Thyroid gland (tissue), 4 donors: ENCODE measurements at places on chromosomes 5 and 9.

DNA sequence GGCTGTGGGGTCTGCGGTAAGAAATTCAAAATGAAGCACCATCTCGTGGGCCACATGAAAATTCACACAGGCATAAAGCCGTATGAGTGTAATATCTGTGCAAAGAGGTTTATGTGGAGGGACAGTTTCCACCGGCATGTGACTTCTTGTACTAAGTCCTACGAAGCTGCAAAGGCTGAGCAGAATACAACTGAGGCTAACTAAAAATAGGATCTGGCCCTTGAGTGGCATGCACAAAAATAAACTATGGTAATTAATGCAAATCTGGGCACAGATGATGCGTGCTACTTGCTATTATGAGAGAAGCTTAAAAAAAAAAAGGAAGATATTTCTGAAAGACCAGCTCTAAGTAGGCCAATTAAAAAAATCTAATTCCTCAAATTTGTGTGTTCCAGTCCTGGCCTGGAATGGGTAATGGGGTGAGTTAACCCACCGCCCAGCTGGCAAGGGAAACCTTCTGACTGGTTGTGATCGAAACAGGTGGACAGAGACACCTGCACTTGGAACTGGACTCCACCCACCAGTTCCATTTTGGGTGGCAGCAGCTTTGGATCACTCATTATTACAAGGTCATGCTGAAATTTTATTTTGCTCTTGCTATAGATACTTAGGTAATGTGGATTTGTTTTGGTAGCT lies 26.6 kb upstream of the ZBTB34 start:
- peaks cover 18% of the 10 kb centered on the region for H3K36me3 ChIP-seq
- H3K4me1 ChIP-seq = peaks cover 19% of the 10 kb centered on the region
- no peak overlapping the region for H3K4me3 ChIP-seq
- no peak overlapping the region for H3K27ac ChIP-seq
- H3K27me3 ChIP-seq = no peaks in the 10 kb centered on the region

DNA sequence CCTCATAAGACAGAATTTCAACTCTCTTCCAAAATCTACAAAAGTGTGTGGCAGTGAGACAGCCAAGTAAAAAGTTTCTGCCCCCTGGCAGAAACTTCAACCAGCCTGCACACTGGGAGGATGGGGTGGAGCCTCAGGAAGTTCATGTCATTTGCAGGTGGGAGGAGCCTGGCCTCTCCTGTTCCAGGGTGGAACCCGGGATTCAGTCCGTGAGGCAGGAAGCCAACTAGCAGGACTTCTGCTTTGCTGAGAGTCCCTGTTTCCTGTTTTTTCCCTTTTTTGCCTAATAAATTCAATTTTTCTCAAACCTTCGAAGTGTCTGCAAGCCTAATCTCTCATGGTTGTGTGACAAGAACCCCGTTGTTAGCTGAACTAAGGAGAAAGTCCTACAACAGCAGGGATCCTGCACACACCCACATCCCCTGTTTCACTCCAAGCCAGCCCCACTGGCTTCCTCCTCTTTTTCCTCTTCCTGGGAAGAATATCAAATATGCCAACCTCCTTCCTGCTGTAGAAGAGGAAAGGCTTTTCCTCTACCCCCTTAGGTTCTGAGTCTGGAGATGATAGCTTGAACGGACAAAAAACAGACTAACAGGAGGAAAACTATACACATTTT lies 69.3 kb downstream of the ALDH7A1 start:
- H3K4me1 ChIP-seq = peaks cover 43% of the 10 kb centered on the region
- no peak overlapping the region for H3K4me3 ChIP-seq
- H3K27ac ChIP-seq = peak overlapping the region; percentile 94

- no peak for DNase-seq
- H3K36me3 ChIP-seq = no peaks in the 10 kb centered on the region
- H3K27me3 ChIP-seq = no peaks in the 10 kb centered on the region
- no peak overlapping the region for H3K27ac ChIP-seq
Measured at GRCh38 chr9:75844321-75844720, 46.2 kb upstream of the PCSK5 start.

DNA sequence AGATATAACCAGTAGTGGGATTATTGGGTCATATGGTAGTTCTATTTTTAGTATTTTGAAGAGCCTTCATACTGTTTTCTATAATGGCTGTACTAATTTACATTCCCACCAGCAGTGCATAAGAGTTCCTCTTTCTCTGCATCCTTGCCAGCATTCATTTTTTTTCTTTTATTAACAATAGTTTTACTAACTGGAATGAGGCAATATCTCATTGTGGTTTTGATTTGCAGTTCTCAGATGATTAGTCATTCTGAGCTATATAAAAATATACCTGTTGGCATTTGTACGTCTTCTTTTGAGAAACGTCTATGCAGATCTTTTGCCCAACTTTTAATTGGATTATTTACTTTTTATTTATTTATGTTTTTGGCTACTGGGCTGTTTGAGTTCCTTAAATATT lies 1579.3 kb upstream of the CDH6 start:
- H3K27ac ChIP-seq = no peak overlapping the region
- no peak for DNase-seq
- no peaks in the 10 kb centered on the region for H3K27me3 ChIP-seq

DNA sequence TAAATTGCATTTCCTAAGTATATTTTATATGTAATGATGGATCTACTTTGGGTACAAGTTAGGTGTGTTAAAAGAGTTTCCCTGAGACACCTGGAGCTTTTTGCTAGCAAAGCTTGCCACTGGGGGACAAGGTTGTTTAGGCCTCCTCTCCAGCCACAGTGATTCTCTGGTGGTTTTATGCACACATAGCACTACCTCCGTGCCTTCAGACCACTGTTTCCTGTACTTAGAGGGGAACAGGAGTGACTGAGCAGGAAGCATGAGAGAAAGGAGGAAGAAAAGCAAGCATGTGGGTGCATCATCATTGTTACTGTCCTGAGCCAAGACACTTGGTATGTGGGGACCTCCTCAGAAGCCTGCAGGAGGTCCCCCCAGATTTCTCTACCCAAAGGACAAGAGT lies 272.1 kb downstream of the RASEF start:
- no peak overlapping the region for H3K4me3 ChIP-seq
- H3K4me1 ChIP-seq = no peaks in the 10 kb centered on the region
- no peaks in the 10 kb centered on the region for H3K27me3 ChIP-seq
- no peak overlapping the region for H3K27ac ChIP-seq

- H3K27me3 ChIP-seq = no peaks in the 10 kb centered on the region
- no peak overlapping the region for H3K4me3 ChIP-seq
- H3K27ac ChIP-seq = no peak overlapping the region
- DNase-seq = no peak
- peaks cover 6% of the 10 kb centered on the region for H3K4me1 ChIP-seq
- H3K36me3 ChIP-seq = no peaks in the 10 kb centered on the region
Measured at GRCh38 chr9:70121818-70122436, 78.3 kb downstream of the MAMDC2 start.

- no peaks in the 10 kb centered on the region for H3K27me3 ChIP-seq
- no peaks in the 10 kb centered on the region for H3K36me3 ChIP-seq
- DNase-seq = peak; percentile 67
- H3K4me1 ChIP-seq = no peaks in the 10 kb centered on the region
- H3K27ac ChIP-seq = no peak overlapping the region
Measured at GRCh38 chr9:109401169-109401989, 80.5 kb upstream of the EPB41L4B start.

- no peak overlapping the region for H3K27ac ChIP-seq
- no peak for DNase-seq
- no peaks in the 10 kb centered on the region for H3K36me3 ChIP-seq
- H3K4me3 ChIP-seq = no peak overlapping the region
Measured at GRCh38 chr9:105405514-105406131, 42.2 kb upstream of the FSD1L start.

GRCh38 chr5:51302343-51302742 lies 80.9 kb upstream of the ISL1 start:
- H3K36me3 ChIP-seq = no peaks in the 10 kb centered on the region
- H3K27ac ChIP-seq = no peak overlapping the region

DNA sequence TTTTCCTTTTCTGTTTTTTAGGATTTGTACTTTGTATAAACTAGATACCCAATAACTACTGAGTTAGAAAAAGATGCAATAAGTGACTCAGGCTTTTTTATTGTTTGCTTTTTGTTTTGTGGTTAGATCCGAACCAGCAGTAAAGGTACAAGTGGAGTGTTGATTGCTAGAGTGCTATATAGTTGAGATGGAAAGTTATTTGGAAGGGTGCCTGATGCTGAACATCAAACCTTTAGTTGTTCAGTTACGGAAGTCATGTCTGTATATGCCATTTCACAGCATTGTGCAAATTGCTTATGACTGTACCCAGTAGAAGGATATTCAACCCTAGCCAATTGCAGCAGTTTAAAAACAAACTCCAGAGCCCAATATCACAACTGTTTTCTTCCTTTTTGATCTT lies 285.1 kb downstream of the MAT2B start:
- no peak overlapping the region for H3K4me3 ChIP-seq
- H3K4me1 ChIP-seq = no peaks in the 10 kb centered on the region
- no peaks in the 10 kb centered on the region for H3K27me3 ChIP-seq
- no peak overlapping the region for H3K27ac ChIP-seq
- no peaks in the 10 kb centered on the region for H3K36me3 ChIP-seq

GRCh38 chr9:120579139-120580050 lies 572 bp downstream of the CDK5RAP2 start:
- H3K4me1 ChIP-seq = peaks cover 10% of the 10 kb centered on the region
- H3K4me3 ChIP-seq = peak overlapping the region; percentile 73
- H3K27ac ChIP-seq = peak overlapping the region; percentile 51
- H3K36me3 ChIP-seq = no peaks in the 10 kb centered on the region
- DNase-seq = peak; percentile 9
- H3K27me3 ChIP-seq = no peaks in the 10 kb centered on the region

DNA sequence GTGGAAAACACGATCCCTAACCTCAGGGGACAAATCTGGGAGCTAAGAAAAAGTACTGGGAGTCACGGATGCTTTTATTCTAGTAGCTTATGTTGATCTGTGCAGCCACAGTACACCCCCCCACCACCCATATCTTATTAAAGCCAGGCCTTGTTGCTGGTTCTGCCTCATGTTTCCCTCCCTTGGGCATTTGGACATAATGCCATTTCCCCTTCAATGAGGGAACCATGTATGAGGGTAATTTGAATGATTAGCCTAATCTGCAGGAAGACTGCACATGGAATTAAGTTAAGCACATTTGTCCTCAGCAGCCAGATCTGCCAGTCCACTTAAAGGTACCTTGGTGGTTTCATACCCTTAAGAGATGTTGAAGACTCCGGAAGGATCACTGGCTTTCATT lies 102.0 kb downstream of the ARHGAP26 start:
- no peaks in the 10 kb centered on the region for H3K27me3 ChIP-seq
- DNase-seq = no peak
- no peaks in the 10 kb centered on the region for H3K36me3 ChIP-seq
- H3K27ac ChIP-seq = peak overlapping the region; percentile 64
- H3K4me1 ChIP-seq = peaks cover 78% of the 10 kb centered on the region

GRCh38 chr9:86706391-86706790 lies 240.9 kb downstream of the GAS1 start:
- H3K36me3 ChIP-seq = no peaks in the 10 kb centered on the region
- H3K27ac ChIP-seq = no peak overlapping the region
- H3K4me1 ChIP-seq = no peaks in the 10 kb centered on the region
- no peak overlapping the region for H3K4me3 ChIP-seq
- no peak for DNase-seq

DNA sequence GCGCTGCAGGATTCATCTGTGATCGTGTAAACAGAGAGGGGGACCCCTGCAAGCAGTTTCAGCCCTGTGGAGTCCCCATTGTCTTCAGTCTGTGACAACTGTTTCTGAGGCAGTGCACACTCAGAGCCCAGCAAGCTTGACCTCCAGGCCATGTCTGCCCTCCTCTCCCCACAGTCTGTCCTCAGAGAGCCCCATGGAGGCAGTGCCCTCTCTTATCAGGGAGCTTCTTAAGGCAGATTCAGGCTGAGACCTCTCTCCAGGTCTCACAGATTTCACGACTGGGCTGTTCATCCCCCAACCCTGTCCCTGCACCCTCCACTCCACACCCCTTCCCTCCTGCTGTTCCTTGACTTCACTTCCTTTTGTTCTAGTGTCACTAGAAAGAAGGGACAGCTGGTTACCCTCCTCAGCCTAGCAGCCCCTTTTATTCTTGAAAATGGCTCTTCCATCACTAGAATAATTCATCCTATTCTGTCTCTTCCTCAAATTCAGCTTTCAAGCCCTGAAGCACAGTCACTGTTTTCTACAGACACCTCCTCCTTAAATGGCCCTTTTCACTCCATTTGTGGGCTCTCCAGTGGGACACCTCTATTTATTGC lies 218.4 kb downstream of the MED10 start:
- no peaks in the 10 kb centered on the region for H3K36me3 ChIP-seq
- no peaks in the 10 kb centered on the region for H3K27me3 ChIP-seq
- H3K27ac ChIP-seq = no peak overlapping the region
- no peak for DNase-seq
- no peaks in the 10 kb centered on the region for H3K4me1 ChIP-seq
- H3K4me3 ChIP-seq = no peak overlapping the region

- no peak overlapping the region for H3K4me3 ChIP-seq
- H3K4me1 ChIP-seq = no peaks in the 10 kb centered on the region
- no peaks in the 10 kb centered on the region for H3K36me3 ChIP-seq
- H3K27me3 ChIP-seq = no peaks in the 10 kb centered on the region
- H3K27ac ChIP-seq = no peak overlapping the region
Measured at GRCh38 chr9:68750255-68750654, 45.2 kb downstream of the PIP5K1B start.

GRCh38 chr9:137302449-137303150 lies 529 bp upstream of the NRARP start:
- H3K4me3 ChIP-seq = no peak overlapping the region
- peak overlapping the region; percentile 71 for H3K27ac ChIP-seq
- H3K4me1 ChIP-seq = peaks cover 59% of the 10 kb centered on the region
- no peaks in the 10 kb centered on the region for H3K36me3 ChIP-seq

GRCh38 chr9:136056546-136057235 lies 38.4 kb downstream of the NACC2 start:
- no peaks in the 10 kb centered on the region for H3K36me3 ChIP-seq
- no peaks in the 10 kb centered on the region for H3K27me3 ChIP-seq
- H3K27ac ChIP-seq = no peak overlapping the region
- peaks cover 22% of the 10 kb centered on the region for H3K4me1 ChIP-seq
- DNase-seq = no peak
- no peak overlapping the region for H3K4me3 ChIP-seq

- no peak overlapping the region for H3K27ac ChIP-seq
- no peak for DNase-seq
- H3K4me3 ChIP-seq = no peak overlapping the region
- no peaks in the 10 kb centered on the region for H3K36me3 ChIP-seq
Measured at GRCh38 chr5:108420755-108421154, 38.9 kb upstream of the FBXL17 start.

- peaks cover 7% of the 10 kb centered on the region for H3K27me3 ChIP-seq
- H3K4me3 ChIP-seq = no peak overlapping the region
- no peak overlapping the region for H3K27ac ChIP-seq
- H3K4me1 ChIP-seq = peaks cover 11% of the 10 kb centered on the region
Measured at GRCh38 chr9:34575862-34576596, 13.5 kb downstream of the CNTFR start.
